ENCODE measurements at places on chromosomes 4 and X.

- no peak for DNase-seq
Measured at GRCh38 chrX:115089419-115089818, 72.0 kb upstream of the IL13RA2 start.

DNA sequence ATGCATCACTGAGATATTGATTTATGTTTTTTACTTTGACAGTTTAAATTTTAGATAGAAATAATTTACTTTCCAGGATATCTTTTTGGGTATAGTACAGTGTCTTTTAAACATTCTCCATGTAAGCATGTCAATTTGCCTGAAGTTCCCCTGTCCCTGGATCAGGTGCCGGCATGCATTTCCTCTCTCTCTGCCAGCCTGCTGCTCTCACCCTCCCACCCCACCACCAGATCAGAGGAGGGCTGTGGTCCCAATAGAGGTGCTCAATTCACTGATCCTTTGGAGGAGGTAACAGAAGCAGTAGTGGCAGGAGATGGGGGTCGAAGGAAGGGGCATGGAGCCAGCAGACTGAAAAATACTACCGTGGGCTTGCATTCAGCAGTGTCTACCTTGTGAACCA, 28.3 kb upstream of the DSPP start:
- DNase-seq = no peak

GRCh38 chr4:128661479-128661878, 148.0 kb upstream of the JADE1 start:
- no peak for DNase-seq

DNA sequence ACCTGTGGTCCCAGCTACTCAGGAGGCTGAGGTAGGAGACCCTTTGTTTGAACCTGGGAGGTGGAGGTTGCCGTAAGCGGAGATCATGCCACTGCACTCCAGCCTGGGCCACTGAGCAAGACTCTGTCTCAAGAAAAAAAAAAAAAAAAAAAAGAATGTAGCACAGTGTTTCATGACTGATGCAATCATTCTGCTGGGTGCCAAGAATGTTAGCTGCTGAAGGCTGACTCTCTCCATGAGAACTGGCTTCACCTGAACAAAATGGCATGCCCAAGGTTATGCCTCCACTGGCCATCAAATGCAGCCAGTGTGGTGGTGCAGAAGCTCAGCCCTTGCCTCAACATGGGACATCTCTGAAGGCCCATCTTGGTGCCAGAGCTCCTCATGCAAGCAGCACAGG, 412.1 kb downstream of the ADAM29 start:
- DNase-seq = no peak

GRCh38 chr4:17197070-17197469, 298.6 kb upstream of the LDB2 start:
- no peak for DNase-seq

All from gastrocnemius medialis (tissue), 4 donors.